ENCODE measurements at places on chromosomes 1 and 21.
A peak's percentile ranks its signal among the peaks of the same experiment; 100 is the strongest.

DNA sequence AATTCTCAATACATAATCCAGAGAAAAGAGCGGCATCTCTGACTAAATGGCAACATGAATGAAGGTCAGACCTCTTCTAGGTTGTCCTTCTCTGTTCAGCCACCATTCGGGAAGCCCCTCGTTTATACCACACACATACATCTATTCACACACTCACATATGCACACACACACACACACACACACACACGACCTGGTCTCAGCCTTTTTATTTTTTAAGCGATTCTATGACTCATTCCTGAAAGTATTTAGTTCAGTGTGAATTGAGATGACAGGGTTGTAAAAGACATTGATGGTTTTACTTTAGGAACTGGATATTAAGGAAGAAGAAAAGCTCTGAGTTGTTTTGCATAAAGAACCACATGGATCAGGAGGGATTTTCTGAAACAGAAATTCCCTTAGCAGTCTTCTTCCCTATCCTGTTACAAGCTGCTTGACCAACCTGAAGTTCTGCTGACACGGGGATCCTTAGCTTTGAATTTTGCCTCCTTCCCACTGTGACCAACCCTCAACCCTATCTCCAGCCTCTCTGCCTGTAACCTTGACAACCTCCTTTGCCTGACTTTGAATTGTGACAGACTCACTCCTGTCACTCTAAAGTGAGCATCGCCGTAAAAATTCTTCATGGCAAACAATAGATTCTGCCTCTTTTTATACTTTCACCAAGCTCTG, 383.1 kb upstream of the ESRRG start:
- DNase-seq, result no peak

GRCh38 chr1:28359592-28360239, 9.8 kb upstream of the PHACTR4 start:
- peak; percentile 57 for DNase-seq

GRCh38 chr1:164716992-164717703, 158.2 kb downstream of the PBX1 start:
- no peak for DNase-seq

DNA sequence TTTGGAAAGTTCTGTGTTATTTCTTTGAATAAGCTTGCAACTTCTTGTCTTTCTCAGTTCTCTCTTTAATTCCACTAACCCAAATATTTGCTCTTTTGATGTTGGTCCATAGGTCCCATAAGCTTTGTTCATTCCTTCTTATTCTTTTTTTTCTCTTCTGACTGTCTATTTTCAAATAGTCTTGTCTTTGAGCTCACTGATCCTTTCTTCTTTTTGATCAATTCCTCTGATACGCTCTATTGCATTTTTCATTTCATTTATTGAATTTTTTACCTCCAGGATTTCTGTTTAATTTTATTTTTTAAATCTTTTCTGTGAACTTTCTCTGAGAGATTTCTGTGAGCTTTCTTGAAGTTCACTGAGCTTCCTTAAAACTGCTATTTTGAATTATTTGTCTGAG, 486.6 kb downstream of the KIF26B start:
- DNase-seq, result no peak

GRCh38 chr1:55146781-55147180, 68.4 kb downstream of the USP24 start:
- no peak for DNase-seq
